ENCODE measurements at places on chromosomes 11 and 22.

DNA sequence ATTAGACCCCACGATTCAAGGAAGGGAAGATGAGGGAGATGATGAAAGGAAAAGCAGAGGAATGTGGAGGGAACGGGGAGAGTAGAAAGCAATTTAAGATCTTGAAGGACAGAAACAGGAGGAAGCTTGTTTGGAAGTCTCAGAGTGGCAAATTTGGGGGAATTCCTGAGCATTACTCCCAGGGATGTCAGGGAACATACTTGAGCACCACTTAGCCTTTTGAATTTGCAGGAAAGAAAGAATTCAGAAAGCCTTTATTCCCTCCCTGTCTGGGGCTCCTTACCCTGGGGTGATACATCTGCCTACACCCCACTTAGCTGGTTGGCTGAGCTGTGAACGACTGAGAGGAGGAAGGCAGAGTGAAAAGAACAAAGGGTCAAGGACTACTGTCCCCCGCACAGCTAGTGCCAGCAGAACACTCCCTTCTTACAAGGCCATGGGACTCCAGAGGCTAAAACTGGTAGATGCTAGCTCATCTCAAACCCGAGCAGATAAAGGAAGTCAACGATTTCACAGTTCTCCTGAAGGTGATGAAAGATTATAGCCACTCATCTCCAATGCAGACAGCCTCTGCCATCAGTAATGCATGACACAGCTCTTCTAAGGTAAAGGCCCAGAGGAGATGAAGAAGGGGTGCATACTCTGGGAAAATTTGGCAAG lies 84.0 kb upstream of the AKIP1 start:
- DNase-seq, result no peak

DNA sequence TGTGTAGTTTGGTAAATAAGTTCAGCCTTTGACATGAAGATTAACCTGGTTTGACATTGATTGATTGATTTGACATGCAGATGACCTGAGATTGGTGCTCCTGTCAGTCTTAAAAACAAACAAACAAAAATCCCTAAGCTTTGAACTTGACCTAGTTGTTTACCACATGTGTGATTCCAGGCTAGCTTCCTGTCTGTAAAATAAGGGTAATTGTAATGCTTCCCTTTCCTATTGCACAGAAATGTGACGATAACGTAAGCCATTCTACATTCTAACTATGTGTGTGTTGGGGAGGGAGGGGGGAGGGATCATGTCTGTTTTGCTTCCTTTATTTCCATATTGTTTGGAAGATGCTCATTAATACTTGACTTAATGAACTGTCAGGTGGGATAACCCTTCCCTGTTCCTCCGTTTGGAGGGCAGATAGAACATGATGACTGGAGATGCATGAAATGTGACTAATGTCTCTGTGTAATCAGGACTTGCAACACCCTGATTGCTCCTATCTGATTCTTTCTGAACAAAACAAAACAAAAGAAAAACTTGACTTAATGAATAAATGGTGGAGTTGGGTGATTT lies 106.1 kb upstream of the CLMP start:
- DNase-seq, result no peak

DNA sequence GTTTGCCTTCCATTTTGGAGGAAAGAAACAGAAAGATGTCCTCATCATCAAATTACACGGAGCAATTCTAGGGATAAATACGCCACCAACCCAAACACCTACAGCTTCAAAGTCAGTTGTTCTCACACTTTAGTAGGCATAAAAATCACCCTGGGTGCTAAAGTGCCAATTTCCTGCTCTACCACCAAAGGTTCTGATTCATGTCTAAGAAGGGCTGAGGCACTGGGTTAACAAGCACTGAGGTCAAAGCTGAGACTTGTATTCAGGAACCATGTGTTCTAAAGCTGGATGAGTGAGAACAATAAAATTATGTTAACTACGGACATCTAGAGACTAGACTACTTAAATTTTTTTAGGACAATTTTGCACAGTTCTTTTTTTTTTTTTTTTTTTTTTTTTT lies 127.6 kb downstream of the MPPED2 start:
- no peak for DNase-seq

- no peak for DNase-seq
Observed at GRCh38 chr11:134664447-134665187, 252.6 kb upstream of the B3GAT1 start.

GRCh38 chr22:32674925-32675825 lies 126.3 kb upstream of the TIMP3 start:
- no peak for DNase-seq

DNA sequence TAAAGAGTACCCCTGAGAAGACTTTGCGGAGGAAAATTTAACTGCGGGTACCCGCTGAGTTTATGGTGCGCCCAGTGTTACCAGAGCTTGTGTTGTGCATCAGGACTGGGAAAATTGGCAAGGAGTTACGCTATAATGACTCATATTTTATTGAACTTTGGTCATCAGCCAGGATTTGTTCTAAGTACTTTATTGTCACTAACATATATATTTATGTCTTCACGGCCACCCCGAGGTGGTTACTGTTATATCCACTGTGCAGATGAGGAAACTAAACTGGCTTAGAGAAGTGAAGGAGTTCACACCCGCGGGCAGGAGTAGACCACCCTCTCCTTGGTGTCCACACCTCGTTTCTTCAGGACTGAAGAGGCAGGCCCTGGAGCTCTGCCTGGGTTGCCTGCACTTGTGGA lies 667 bp downstream of the ACCS start:
- DNase-seq, result no peak

DNA sequence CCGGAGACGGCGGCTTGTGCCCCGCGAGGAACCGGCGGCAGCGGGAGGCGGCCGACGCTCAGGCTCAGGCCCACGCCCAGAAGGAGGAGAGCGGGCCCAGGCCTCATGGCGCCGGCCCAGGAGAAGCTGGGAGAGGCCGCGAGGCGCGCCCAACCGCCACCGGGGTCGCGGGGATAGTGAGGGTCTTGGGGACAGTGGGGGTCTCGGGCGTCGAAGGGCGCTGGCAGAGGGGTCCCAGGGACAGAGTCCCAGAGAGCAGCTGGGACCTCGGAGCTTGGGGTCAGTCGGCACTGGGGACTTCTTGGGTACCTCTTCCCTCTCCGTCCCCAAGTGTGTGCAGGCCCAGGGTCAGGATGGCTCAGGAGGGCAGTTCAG lies at the start of gene PKDREJ:
TSS of gene PKDREJ (minus strand) at position 128 of the 375 bp plus-strand sequence. CDS start at position 107, 21 bp downstream.
- DNase-seq, result no peak

- no peak for DNase-seq
Observed at GRCh38 chr11:132607575-132607974, 924.7 kb downstream of the OPCML start.

GRCh38 chr22:49767355-49768062 lies 60.2 kb downstream of the BRD1 start:
- peak; percentile 3 for DNase-seq

DNA sequence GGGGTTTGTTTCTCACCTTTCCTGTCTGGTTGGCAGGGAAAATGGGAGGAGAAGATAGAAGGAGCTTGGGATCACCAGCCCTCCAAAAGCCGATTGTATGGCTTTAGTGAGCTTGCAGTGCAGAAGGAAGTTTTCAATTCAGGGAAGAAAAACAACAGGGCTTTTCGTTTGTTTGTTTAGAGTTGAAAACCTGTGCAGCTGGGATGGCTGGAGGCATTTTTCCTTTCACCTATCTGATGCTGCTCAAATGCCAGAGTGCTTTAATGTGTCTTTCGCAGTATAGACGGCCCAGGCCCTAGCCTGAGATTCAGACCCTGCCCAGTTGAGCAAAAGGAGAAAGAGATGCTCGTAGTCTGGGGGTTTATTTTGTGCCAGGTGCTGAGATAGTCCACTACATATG lies 87.9 kb downstream of the INSC start:
- no peak for DNase-seq

DNA sequence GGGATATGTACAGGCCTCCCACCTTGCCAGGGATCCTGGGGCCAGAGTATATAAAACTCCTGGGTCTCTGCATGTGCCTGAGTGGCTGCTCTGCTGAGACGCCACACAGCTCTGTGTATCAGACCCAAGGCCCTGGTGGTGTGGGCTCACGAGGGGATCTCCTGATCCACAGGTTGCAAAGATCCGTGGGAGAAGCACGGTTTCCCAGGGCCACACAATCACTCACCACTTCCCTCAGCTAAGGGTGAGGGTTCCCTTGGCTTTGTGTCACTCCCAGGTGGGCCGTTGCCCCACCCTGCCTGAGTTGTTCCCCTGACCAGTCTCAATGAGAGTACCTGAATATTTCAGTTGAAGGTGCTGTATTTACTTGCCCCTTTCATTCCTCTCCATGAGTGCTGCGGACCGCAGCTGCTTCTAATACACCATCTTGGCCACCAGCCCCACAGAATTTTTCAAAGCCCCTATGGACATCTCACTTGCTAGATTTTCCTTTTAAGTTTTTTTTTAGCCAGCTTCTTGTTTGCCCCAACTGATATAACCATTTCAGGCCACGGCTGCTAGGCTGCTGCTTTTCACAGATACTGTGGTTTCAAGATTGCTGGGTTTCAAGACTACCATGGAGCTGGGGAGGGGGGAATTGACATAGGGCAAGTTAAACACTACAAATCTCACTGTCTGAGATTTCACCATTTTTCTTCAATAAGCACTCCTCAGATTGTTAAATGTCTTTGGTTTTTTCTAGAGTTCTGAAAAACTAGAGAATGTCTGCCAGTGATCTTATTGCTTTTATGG lies 13.7 kb upstream of the DEPDC7 start:
- no peak for DNase-seq

- no peak for DNase-seq
Observed at GRCh38 chr11:66119348-66120133, 49.5 kb downstream of the PACS1 start.

- DNase-seq, result no peak
Observed at GRCh38 chr22:22894740-22895731, 7.4 kb downstream of the IGLL5 start.

DNA sequence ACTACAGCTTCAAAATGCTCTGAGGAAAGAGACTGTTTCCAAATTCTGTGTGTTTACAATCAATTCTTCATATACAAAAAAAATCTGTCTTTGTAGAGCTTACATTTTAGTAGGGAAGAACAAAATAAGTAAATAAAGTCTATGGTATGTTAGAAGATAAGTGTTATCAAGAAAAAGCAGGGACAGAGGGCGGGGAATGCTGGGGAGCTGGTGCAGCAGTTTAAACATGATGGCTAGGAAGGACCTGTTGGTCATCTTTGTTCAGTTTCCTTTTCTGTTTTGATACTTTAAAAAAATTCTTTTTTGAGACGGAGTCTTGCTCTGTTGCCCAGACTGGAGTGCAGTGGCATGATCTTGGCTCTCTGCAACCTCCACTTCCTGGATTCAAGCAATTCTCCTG lies 16.1 kb downstream of the TMEM25 start:
- DNase-seq, result no peak

GRCh38 chr22:19398206-19398605 lies 33.3 kb downstream of the HIRA start:
- DNase-seq, result no peak

GRCh38 chr11:76025068-76025467 lies 181.2 kb downstream of the WNT11 start:
- no peak for DNase-seq

- no peak for DNase-seq
Observed at GRCh38 chr11:110509472-110509871, 79.7 kb downstream of the FDX1 start.

Data from activated T-helper 1 cell treated with anti-CD3 and anti-CD28 coated beads, Interleukin-2, amount 50 U/mL, for 16 hours (primary cell).